Germinal center (tissue), 1 donor: ENCODE measurements at places on chromosomes 7 and 10.

DNA sequence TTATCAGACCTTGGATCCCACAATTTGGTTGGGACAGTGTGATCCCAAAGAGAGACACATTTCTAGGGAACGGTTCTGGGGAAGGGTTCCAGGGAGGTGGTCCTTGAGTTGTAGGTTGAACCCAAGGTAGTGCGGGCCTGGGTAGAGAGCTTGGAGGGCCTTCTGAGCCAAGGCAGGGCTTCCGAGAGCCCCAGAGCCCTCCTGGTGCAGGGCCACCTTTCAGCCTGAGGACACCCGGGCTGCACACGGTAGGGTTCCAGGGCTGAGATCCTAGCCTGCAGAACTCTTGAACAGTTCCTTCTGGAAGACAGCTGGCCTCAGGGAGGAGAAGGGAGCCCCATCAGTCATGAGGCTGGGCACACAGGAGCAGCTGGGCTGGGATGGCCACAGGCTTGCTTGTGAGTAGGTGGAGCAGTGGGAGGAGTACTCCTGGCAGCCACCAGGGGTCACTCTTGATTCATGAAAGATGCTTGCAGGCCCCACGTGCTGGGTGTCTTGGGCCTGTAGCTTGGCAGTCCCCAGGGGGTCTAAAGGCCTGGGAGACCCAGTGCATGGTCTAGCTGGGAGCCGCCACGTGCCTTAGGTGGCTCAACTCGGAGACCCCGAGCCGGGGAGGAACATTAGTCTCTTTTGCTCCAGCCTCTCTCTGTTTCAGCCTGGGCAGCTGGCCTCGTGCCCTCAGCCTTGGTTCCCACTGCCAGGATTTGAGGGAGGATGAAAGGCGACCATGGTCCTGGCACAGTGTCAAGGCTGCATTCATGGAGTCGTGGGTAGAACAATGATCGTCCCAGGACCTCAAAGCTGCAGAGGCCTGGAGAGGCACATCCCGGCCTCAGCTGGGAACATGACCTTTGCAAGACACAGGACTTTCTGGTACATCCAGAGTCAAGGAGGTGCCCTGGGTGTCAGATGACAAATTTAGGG, 381.6 kb downstream of the TYW1 start:
- peak; percentile 63 for DNase-seq

- DNase-seq = no peak
Observed at GRCh38 chr7:31382722-31383121, 42.2 kb upstream of the NEUROD6 start.

DNA sequence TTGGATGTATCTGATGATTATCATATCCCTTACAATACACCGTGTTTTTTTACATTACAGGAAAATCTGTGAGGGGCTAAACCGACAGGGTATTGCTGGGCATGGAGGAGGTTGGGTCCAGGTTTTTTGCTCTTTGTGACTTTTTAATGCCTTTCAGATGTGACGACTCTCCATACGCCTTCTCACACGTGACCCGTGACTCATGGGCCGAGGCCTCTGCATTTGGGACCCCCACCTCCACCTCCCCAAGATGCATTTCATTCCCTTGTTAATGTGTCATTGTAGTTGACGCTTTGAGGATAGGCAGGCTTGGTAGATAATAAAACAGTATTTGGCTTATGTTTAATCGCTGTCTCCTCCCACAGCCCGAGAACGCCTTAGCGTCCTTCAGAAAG, 95.3 kb downstream of the CUX1 start:
- DNase-seq = no peak

- no peak for DNase-seq
Observed at GRCh38 chr7:28804990-28805389, 153.1 kb downstream of the TRIL start.

DNA sequence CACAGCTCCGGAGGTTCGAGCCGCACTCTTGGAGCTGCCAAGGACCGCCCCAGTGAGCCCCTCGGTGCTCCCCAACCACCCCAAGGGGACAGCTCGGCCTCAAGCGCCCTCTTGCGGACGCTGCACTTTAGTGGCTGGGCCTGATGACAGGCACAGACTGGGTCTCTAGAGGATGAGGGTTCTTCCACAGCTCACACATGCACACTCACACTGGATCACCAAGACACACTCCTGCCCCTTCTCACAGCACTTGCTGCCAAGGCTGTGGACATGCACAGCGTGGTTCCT, 2.1 kb downstream of the RET start:
- peak; percentile 50 for DNase-seq

DNA sequence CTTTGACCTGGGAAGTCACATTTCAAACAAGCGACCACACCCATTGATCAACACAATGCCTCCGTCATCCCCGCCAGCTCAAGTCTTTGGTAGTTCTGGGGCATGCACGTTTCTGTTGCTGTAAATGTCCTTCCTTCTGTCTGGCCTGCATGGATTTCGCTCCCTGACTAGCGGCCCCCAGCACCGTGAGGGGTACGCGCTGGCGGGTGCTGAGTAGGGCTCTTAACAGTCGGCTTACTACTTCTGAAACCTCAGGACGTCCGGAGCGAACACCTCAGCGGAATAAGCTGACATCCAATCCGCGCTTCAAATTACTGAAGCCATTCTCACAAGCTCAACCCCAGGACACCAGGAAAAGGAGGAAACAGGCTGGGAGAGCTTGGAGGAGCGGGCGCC, 505 bp downstream of the NUDCD3 start:
- peak; percentile 32 for DNase-seq

- DNase-seq = no peak
Observed at GRCh38 chr7:38554586-38554985, 76.6 kb downstream of the AMPH start.

- DNase-seq = no peak
Observed at GRCh38 chr7:94509264-94509886, at the start of gene CASD1. Gene CASD1, plus strand, starts transcription at chr7:94509809. Its CDS starts 276 bp downstream, at chr7:94510085.

DNA sequence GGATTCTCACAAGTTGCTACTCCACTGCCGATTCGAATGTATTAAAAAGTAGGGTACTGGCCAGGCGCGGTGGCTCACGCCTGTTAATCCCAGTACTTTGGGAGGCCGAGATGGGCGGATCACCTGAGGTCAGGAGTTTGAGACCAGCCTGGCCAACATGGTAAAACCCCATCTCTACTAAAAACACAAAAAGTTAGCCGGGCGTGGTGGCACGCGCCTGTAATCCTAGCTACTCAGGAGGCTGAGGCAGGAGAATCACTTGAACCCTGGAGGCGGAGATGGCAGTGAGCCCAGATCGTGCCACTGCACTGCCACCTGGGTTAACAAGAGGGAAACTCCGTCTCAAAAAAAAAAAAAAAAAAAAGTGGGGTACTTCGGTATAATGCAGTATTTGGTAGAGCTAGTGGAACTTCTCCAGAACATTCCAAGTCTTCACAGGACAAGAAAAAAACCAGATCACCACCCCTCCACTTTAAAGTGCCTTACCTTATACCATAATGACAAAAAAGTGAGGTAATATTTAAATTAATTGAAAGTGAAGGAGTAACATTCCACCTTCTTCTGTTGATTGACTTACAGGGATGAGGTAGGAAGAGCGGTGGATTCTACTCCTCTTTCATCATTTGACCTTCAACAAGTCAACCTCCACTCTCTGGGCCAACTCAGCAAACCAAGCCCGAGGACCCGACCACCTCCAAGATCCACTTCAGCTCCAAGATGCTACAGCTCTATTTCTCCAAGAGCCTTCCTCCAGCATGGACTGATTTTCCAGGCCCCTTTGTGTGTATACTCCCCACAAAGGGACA, 2.0 kb downstream of the BAZ1B start:
- no peak for DNase-seq

GRCh38 chr7:106620676-106621075, 40.3 kb downstream of the CCDC71L start:
- no peak for DNase-seq

- no peak for DNase-seq
Observed at GRCh38 chr7:154746571-154747360, 256.2 kb downstream of the PAXIP1 start.

- DNase-seq = peak; percentile 24
Observed at GRCh38 chr10:132158122-132158741, 28.5 kb upstream of the DPYSL4 start.

DNA sequence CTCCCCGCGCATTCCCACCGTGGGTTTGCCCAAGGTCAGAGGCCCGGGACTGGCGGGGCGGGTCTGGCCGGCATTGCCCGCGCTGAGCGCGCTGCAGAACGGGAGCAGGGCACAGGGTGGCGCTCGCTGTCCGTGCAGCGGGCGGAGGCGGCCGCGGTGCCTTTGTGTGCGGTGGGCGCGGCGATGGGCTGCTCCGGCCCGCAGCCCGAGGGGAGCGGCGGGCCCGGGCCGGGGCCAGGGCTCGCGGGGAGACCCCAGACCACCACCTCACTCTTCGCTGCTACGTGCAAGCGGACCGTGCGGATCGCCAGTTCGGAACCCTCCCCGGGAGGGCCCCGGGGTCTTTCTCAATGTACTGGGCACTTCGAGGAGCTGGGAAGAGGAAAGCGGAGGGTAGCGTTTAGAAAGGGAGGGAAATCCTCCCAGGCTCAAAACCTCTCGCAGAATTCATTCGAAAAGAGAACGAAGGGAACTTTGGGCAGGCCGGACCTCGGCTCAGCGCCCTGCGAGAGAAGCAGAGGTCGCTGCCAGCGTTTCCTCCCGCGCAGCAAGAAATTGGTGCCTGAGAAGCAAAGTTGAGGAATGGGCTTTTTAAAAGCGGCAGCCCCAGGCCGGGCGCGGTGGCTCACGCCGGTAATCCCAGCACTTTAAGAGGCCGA, 8.5 kb downstream of the SP8 start:
- DNase-seq = peak; percentile 6

DNA sequence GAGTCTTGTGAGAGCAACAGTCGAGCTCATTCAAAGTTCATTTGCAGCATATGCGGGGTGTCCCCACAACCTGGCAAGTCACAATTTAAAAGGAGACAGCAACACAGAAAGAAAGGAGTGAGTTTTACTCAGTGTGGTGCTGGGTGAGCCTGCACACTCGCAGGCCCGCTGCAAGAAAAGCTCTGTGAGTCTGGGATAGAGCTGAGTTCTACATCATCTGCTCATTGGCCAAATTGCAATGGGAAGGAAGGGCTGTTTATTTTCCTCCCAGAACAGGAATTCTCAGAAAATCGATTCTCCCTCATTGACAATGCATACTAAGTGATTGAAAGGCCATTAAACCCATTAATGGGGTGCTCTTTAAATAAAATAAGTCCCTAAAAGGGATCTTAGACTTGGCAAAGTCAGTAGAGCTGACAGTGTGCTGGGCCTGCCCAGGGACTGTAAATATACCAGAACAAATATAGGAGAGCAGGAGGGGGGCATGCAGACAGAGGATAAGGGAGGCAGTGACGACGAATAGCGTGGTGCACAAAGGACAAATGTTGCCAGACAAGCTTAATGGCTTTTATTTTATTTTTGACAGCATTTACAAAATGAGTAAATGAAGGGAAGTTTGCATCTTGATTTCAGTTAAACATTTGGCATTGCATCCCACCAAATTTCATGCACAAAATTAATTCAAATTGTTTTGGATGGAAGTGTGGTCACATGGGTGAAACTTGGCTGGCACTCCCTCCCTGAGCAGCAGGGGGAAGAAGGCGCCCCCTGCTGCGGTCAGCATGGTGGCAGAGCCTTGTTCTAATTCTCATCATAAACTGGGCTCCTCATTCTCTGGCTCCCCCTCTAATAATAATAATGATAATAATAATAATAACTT, 215.7 kb downstream of the SNX10 start:
- no peak for DNase-seq

DNA sequence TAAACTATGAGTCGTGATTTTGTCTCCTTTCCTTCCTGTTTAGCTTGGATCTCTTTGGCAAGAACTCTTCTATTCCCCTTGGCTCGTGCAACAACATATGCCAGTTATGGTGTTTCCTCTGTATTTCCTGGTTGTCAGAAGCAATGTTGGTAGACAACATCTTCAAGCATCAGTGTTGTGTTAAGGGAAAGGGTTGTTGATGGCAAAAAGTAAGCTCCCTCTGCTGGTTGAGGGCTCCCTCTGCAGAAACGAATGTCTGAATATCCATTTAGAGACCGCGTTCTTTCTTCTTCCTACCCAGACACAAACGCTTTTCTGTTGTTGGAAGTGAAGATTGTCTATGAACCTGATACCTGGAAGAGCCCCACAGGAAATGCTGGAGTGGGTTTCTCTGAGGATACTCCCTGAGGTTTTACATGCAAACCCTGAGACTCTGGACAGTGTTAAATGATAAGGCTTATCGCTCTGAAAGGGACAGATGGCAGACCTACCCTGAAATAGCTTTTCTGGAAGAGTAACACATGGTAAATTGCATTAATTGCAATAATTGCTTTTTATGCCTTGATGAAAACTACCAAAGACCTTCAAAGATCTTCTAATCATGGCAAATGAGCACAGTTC, 23.5 kb upstream of the C1QL3 start:
- DNase-seq = peak; percentile 51

GRCh38 chr7:5713124-5713912, 68.1 kb downstream of the RNF216 start:
- DNase-seq = no peak

DNA sequence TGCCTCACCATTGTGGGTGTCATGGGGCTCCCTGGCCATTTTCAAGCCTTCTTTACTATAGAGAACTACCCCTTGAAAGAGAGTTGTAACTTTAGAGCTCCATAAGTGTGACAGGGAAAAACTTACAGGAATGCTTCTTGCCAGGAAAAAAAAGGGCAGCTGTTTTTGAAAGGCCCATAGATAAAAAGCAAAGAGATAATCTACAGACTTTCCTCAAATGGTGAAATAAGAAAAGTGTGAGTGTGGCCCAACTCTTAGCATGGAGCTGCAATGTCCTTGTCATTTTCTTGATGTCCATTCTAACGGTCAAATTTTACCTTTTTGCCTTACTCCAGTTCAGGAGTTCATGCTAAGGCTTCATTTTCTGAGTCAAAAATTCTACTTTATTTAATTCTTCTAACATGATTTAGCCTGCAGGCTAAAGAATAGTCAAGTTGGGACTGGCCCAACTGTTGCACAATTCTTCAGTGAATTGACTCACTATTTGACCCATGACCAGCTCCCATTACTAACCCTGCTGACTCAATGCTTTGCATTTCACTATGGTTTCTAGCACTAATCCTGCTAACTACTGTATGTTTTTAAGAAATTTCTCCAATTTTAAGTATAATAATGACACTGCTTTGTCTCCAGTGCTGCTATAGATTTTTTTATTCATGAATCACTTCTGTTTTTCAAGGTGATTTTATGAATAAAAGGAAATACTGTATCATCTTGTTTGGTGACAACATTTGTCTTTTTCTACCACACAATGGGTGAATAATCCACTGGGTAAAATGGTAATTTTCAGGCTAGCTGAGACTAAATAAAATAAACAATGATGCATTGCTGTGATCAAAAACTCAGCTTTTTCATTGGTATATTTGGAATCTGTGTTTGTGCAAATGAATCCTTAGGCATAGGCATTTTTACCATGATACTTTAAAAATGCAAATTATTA, 41.4 kb upstream of the SGCE start:
- no peak for DNase-seq

GRCh38 chr7:135855846-135856245, 107.2 kb upstream of the FAM180A start:
- DNase-seq = no peak

DNA sequence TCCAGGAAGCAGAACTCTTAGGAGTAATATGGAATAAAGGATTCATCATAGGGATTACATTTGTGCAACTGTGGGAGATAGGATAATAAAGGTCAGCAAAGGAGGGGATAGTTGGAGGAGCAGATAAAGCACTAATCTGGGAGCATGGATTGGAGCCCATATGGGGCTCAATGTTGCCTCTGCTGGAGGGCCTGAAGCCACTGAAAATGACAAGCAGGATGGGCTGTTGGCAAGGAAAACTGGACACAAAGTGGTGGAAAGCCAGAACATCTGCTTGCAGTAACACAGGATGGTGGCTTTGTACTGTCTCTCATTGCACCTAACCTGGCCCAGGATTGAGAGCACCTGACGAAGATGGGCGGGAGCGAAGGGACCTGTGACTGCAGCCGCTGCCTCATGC, 15.0 kb upstream of the COMMD3 start:
- no peak for DNase-seq
